Prostate gland (tissue), 2 donors: ENCODE measurements at places on chromosomes 3 and 15. TPM values are rescaled to one million over a fixed set of nuclear protein-coding genes. Genes with fewer than 3 reads are reported as not detected.

- no peak overlapping the region for H3K27ac ChIP-seq
- DNase-seq: no peak
- H3K4me1 ChIP-seq: no peaks in the 10 kb centered on the region
- no peaks in the 10 kb centered on the region for H3K27me3 ChIP-seq
Observed at GRCh38 chr3:187900993-187901755, 155.9 kb upstream of the BCL6 start.

DNA sequence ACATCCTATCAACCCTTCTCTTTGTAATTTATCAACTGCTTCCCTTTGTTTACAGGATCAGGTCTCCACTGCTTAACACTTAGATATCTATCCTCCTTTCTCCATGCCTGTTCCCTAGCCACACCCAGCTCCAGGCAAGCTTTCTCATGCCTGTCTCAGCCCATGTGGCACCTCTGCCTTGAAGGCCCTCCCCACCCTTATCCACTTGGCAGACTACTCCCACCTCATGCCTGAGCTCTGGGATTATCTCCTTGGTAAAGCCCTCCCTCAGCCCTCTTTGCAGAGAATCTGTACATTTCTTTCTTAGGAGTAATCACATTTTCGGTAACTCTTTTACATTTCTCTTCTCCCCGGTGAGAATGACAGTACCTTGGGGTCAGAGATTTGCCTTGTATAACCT, 96.0 kb downstream of the ATP1B3 start:
- H3K36me3 ChIP-seq: no peaks in the 10 kb centered on the region
- H3K4me3 ChIP-seq: no peak overlapping the region
- H3K27me3 ChIP-seq: no peaks in the 10 kb centered on the region
- no peak overlapping the region for H3K27ac ChIP-seq

DNA sequence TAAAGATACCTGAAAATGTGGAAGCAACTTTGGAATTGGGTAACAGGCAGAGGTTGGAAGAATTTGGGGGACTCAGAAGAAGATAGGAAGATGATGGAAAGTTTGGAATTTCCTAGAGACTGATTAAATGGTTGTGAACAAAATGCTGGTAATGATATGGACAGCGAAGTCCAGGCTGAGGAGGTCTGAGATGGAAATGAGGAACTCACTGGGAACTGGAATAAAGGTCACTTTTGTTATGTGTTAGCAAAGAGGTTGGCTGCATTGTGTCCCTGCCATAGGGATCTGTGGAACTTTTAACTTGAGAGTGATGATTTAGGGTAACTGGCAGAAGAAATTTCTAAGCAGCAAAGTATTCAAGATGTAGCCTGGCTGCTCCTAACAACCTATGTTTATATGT, 13.0 kb downstream of the MITF start:
- DNase-seq: no peak
- H3K4me3 ChIP-seq: no peak overlapping the region
- H3K4me1 ChIP-seq: no peaks in the 10 kb centered on the region
- no peak overlapping the region for H3K27ac ChIP-seq

The EPHB3 gene
- total RNA-seq: 25.2 TPM

The CASR gene
- total RNA-seq: not detected

The ALCAM gene
- total RNA-seq: 32.2 TPM
